ENCODE measurements at places on chromosomes 11 and 22.

DNA sequence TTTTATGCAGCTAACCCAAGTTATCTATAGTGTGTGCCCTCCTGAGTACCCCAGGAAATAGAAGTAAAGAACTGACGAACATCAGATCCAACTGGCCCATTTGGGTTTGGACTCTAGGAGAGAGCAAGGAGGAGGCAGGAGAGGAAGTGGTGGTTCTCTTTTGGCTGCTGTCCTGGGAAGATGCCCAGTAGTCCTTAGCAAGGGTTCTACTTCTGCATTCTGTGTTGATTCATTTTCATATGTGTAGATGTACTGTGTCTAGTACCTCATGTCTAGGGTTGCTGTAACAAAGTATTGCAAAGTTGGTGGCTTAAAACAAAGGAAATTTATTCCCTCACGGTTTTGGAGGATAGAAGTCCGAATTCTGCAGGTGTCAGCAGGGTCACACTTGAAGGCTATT, 6.6 kb upstream of the MMP27 start:
- DNase-seq: no peak

DNA sequence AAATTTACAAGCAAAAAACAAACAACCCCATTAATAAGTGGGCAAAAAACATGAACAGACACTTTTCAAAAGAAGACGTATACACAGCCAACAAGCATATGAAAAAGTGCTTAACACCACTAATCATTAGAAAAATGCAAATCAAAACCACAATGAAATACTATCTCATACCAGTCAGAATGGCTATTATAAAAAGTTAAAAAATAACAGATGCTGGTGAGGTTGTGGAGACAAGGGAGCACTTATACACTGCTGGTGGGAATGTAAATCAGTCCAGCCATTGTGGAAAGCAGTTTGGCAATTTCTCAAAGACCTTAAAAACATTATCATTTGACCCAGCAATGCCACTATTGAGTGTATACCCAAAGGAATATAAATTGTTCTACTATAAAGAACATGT, 72.3 kb downstream of the BBOX1 start:
- no peak for DNase-seq

- peak; percentile 9 for DNase-seq
Measured at GRCh38 chr11:16049611-16050010, 306.7 kb downstream of the SOX6 start.

GRCh38 chr11:37449146-37449545, 851.1 kb upstream of the RAG2 start:
- DNase-seq: no peak

- DNase-seq: no peak
Measured at GRCh38 chr11:65640483-65641296, 2.8 kb downstream of the SIPA1 start.

GRCh38 chr11:35337136-35337913, 82.0 kb downstream of the SLC1A2 start:
- no peak for DNase-seq

DNA sequence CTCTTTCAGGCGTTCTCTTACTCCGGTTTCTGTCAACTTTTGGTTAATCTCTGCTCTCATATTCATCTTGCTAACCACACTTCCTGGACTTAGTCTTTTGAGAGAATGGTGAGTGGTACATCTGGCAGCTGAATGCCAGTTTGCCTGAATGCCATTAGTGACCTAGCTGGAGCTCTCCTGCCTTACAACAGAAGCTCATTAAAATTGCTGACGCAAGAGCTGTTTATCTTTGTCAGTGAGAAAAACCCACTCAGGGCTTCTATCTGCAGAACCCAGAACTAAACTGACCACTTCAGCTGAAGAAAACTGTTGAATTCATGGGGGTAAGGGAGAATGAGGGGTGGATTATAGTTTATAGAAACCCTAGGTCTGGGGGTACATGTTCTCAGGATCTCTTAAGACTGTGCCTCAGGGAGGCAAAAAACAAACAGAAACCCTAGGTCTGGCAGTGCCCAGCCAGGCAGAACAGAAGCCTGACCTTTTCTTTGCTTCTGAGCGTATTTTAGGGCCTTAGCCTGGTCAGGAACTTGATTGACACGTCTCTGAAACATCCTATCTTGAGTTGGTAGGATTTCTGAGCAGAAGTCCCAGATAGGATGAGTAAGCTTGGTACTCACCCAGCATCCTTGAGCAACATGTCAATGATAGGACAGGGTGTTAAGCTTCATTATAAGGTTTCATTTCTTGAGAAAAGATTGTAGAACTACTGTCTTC, 52.8 kb upstream of the YWHAH start:
- DNase-seq: peak; percentile 18

DNA sequence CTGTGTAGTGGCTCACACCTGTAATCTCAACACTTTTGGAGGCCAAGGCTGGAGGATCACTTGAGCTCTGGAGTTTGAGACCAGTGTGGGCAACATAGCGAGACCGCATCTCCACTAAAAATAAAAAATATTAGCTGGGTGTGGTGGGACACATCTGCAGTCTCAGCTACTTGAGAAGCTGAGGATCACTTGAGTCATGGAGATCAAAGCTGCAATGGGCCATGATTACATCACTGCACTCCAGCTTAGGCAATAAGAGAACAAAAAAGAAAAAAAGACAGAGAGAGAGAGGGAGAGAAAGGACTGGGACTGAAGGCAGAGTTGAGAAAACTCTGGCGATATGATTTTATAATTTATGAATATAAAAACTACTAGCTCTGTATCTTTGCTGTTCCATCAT, 473.1 kb downstream of the LRRC4C start:
- no peak for DNase-seq

- no peak for DNase-seq
Measured at GRCh38 chr11:38060920-38061319, 1462.9 kb upstream of the RAG2 start.

DNA sequence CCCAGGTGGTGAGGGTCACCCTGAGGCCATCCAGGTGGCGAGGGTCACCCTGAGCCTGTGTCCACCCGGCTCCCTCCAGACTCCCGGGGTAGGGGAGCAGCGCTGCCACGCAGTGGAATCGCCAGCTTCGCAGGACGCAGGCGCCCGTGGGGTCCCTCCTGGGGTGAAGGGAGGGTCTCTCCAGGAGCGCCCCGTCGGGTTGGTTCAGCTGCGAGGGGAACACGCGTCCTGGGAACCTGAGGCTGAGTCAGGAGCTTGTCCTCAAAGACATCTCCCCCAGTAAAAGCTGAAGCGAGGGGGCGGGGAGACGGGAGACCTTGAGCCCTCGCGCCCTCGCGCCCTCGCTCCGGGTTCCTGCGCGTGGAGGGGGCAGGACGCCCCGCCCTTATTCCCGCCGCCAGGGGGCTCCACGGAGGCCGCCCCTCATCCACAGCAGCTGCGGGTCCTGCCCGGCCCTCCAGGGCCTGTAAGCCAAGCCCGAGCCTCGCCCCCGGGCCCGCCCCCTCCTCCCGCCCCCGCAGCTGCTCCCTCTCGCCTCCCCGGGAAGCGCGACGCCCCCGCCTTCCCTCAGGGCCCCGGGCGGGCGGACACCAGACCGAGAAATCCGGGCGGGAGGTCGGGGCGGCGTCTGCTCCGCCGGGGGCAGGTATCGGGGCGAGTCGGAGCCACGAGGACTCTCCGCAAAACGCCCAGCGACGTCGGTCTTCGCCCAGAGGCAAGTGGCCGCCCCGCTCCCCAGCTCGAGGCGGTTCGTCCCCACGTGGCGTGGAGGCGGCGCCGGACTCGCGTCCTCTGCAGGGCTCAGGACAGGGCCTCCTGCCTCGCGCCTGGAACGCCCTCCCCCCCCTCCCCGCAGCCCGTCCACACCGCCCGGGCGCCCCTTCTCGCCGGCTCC, 22.8 kb downstream of the PIM3 start:
- DNase-seq: no peak

- DNase-seq: peak; percentile 13
Measured at GRCh38 chr11:19938169-19938856, 222.0 kb downstream of the DBX1 start.

DNA sequence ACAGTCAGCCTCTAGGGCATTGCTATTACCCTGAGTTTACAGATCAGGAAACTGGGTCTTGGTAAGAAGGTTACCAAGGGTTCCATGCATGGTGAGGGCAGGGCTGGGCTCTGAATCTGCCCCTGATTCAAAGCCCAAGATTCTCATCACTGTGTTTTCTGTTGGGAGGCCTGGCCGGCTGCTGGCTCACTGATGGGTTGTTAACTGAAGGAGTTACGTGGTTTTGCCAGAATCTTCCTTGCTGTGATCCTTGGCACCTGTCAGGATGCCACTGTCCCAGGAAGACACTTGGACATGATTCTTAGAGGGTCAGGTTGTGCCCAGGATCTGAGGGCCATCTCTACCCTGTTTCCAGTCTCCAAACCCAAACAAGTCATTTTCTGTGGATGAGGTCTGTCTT, 61.5 kb downstream of the ADAMTS15 start:
- no peak for DNase-seq

GRCh38 chr11:1792461-1792860, 28.7 kb upstream of the CTSD start:
- no peak for DNase-seq

- DNase-seq: no peak
Measured at GRCh38 chr11:48341466-48341865, 16.7 kb downstream of the OR4C3 start.

DNA sequence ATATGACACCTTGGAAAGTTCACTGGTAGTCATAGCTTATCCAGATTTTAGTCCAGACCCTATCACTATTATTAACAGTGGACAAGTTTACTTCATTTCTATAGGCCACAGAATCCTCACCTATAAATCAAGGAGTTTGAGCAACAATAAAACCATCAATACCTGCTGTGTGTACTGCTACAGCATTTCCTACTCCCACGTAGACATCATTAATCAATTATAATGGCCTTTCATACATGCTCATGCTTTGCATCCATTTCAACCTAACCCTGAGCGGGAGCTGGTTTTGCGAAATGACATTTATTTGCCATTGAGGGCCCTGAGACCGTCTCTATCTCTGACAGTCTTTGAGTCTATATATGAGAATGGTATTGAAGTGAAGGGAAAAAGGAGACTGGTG, 312.3 kb downstream of the FAT3 start:
- no peak for DNase-seq

GRCh38 chr11:11279956-11280689, 72.9 kb downstream of the CSNK2A3 start:
- peak; percentile 68 for DNase-seq

GRCh38 chr11:110433393-110434333, 3.9 kb downstream of the FDX1 start:
- peak; percentile 21 for DNase-seq

DNA sequence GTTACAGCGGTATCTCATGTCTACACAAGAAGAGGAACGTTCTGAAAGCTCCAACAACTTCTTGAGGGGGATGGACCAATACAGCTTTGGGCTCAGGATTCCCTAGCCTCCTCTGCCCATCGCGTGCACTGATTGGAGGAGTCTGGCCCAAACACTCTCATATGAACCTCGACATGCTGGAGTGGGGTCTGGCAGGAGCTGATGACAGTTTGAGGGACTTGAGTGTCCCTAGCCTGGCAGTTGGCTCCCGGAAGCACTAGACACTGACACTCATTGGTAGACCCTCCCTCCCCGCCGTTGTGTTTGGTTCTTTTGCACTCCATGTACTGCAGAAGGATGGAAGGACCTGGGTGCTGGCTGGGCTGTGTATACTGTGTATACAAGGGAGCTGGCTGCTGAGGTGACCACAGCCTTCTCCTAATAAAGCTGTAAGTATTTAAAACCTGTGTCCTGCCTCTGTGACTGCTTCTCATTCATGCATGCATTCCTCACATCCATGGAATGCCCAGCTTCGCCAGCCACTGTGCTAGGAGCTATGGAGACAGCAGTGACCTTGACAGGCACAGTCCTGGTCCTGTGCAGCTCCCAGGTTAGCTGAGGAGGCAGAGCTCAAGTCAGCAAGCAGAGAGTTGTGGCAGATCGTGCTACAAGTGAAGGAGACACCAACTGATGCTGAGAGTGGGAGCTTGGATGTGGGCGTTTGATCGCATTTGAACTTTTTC, 27.9 kb downstream of the ADAMTS15 start:
- DNase-seq: no peak

GRCh38 chr11:86151174-86152005, 82.5 kb upstream of the PICALM start:
- DNase-seq: no peak

DNA sequence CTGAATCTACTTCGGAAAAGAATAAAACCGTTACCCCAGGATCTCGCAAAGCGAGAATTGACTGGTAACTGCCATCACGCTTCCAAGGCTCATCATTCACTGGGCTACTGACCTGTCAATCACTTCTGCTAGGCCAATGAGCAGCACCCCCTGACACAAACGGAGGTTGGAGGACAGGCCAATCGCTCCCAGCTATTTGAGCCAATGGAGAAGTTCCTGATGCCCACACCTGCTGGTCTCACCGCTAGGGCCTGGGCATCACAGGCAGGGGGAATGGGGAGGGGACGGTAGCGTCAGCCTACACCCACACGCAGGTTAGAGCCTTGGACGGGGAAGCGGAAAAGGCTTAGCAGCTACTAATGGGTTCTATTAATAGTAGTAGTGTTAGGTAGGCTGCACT, 56.7 kb upstream of the CHST1 start:
- no peak for DNase-seq

- peak; percentile 25 for DNase-seq
Measured at GRCh38 chr11:113263458-113264259, 50.7 kb upstream of the TTC12 start.

- DNase-seq: no peak
Measured at GRCh38 chr11:81424822-81425221, 1308.8 kb downstream of the FAM181B start.

DNA sequence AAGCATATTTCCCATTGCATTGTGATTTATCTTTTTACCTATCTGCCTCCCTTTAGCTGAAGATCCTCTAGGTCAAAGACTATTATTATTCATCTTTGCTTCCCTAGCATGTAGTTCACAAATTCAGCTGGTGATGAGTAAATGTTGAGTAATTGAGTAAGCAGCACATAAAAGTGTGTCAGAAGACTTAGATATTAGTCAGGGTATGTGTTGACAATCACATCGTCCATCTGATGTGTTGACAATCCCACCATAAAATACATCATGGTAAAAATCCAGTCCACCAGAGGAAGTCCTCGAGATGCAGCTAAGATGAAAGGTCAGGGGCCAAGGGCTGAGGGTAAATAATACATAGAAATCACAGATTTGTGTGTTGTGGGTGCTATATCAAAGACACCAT, 22.9 kb upstream of the ABTB2 start:
- no peak for DNase-seq

GRCh38 chr22:24536089-24536488, 18.8 kb downstream of the GUCD1 start:
- no peak for DNase-seq

DNA sequence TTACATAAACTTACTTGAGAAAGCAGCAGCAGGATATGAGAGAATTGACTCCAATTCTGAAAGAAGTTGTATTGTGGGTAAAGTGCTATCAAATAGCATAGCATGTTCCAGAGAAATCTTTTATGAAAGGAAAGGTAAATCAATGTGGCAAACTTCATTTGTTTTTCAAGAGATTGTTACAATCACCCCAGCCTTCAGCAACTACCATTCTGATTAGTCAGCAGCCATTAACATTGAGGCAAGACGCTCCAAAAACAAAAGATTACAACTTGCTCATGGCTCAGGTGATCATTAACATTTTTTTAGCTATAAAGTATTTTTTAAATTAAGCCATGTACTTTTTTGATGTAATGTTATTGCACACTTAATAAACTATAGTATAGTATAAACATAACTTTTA, 357.2 kb downstream of the TMEM135 start:
- no peak for DNase-seq
